ENCODE measurements at places on chromosomes 5 and 9.

DNA sequence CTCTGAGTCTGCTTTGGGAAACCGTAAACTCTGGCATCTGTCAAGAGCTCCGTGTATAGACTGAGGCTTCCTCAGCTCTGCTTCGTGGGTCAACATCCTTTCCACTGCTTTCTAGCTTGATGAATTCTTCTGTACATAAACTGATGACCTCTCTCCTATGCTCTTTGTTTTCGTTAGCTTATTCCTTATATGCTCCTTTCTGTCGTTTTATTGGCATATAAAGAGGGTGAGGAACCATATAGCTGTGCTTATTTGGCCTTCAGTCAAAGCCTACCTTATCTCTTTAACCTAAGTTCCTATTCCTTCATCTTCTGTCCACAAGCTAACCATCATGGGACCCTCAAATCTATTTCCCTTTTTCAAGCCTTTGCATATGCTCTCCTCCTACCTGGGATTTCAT, 39.4 kb upstream of the CARTPT start:
- DNase-seq = no peak

DNA sequence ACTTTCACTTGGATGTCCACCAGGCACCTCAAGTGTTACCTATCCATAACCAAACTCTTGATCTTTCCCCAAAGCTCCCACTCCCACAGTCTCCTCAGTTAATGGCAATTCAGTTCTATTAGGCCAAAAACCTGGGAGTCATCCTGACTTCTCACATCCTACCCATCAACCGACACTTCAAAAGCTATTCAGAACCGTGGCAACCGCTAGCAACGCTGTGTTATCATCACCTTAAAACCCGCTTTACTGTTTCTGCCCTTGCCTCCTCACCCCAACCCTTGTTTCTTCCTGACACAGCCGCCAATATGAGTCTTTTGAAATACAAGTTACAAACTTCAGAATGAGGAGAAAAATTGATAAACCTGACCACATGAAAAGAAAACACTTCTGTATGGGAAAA, 46.5 kb downstream of the MAPKAP1 start:
- DNase-seq = no peak

- no peak for DNase-seq
Observed at GRCh38 chr5:56166671-56167385, 66.3 kb downstream of the ANKRD55 start.

DNA sequence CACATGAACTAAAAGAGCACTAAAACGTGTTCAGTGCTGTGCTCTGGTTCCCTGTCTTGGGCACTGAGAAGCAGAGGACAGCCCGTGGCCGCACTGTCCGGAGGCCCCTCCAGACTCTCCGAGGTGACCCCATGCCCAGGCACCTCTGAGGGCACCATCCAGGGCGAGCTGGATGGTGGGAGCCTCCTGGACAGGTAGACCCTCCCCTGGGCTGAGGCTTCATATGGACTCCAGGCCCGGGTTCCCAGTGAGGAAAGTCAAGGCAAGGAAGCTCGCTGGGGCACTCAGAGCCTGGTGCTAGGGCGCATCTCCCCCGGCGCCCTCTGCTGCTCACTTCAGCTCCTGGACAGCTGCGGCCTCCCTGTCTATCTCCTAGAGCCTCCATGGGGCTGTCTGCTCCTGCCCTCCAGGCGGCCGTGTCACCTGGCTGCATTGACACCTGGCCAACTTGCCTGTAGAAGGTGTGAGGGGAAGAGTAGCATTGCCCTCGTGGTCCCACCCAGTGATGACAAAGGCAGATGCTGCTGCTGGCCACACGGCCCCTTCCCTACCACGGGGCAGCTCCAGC, 178.2 kb upstream of the IRX1 start:
- DNase-seq = no peak

Measured in central memory CD4-positive, alpha-beta T cell (primary cell).